GM18507 (cell line): ENCODE measurements at places on chromosomes 3 and 15.

DNA sequence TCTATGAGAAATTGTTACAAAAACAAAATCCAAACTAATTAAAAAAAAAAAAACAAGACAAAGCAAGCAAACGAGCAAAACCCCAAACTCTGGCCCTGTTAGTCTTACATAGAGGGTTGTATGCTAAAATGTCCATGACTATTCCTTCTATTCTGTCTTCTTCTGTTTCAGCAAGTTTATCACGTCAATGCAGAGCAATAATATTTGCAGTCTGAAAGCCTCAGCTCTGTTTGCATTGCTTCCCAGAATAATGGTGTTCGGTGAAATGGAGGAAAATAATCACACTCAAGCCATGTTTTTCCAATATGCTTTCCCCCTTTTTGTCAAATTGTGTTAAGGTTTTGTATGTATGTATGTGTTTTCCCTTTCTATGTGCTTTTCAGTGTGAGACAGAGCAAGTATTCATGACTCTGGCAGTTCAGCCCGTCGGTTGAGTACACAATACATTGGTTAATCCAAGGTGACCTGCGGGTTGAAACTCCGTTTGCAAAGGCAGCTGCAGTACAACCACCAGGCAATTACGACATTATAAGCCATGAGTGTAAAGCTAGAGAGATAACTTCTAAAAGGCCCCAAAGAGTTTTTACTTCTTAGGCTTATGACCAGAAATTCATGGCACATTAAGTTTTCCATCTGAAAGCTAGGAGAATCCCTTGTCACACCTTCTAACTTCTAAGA is 34.9 kb upstream of the MAGI1 start:
- DNase-seq = no peak

- DNase-seq = no peak
Measured at GRCh38 chr3:71360764-71361163, 222.8 kb downstream of the FOXP1 start.

DNA sequence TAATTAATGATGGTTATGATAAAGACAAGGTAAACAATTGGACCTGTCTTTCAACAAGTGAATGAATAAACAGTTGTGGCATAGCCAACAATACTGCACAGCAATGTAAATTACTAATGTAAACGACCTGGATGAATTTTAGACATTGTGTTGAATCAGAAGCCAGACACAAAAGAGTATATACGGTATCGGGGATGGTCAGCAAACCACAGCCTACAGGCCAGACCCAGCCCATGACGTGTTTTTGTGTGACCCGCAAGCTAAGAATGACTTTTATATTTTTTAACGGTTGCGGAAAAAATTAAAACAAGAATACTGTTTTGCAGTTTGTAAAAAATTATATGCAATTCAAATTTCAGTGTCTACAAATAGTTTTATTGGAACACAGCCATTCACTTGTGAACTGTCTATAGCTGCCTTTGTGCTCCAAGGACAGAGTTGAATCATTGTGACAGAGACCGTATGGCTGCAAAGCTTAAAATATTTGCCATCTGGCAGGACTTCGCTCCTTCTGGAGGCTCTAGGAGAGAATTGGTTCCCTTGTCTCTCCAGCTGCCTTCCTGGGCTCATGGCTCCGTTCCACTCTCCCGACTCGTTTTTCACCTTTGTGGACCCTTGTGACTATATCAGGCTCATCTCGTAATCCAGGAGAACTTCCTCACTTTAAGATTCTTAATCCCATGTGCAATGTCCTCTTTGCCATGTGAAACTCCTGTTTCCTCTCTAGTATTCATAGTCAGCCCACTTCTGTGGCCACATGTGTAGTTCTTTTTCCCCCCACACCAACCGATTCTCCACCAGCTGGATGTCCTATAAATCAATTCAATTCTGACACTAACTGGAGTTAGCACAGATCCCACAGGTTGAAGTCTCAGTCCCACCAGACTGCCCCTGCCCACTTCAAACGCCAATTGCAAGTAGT is 72.7 kb downstream of the CMTM8 start:
- no peak for DNase-seq

GRCh38 chr15:56923174-56923591 is 4.7 kb downstream of the TCF12 start:
- no peak for DNase-seq

GRCh38 chr15:51483985-51484384 is 138.6 kb downstream of the DMXL2 start:
- DNase-seq = no peak

- DNase-seq = no peak
Measured at GRCh38 chr15:66838671-66839239, 136.7 kb downstream of the SMAD6 start.

DNA sequence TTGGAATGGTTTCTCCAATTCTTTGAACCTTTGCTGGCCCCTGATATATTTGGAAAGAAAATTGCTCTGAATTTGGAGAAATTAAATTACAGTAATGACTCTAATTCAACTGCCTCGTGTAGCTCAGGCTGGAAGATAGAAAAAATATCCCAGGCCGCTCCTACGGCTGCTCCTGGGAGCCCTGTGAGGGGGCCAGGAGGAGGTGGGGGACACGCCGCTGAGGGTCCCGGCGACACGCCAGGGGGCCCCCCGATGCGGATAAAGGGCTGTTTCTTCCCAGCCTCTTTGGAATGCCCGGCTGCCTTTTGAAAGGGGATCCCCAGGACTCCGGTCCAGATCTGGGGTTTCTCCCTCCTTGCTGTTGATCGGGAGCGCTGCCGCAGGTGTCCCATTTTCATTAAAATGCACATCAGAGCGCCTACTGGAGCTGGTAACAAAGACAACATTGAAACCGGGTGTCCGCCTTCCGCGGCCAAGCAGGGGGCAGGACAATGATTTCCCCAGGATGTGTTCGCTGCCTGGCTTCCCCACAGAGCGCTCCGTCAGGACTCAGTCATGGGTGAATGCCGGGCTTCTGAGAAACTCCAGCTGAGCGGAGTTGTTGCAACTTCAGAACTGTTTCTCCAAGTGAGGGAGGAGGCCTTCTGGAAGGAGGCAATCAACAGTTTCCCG is 200.1 kb upstream of the KBTBD8 start:
- no peak for DNase-seq
